ENCODE measurements at places on chromosomes 5 and 9. TPM values are rescaled to one million over a fixed set of nuclear protein-coding genes. Genes with fewer than 3 reads are reported as not detected.

GRCh38 chr5:167730121-167730520, 561.3 kb upstream of the WWC1 start:
- DNase-seq: no peak

DNA sequence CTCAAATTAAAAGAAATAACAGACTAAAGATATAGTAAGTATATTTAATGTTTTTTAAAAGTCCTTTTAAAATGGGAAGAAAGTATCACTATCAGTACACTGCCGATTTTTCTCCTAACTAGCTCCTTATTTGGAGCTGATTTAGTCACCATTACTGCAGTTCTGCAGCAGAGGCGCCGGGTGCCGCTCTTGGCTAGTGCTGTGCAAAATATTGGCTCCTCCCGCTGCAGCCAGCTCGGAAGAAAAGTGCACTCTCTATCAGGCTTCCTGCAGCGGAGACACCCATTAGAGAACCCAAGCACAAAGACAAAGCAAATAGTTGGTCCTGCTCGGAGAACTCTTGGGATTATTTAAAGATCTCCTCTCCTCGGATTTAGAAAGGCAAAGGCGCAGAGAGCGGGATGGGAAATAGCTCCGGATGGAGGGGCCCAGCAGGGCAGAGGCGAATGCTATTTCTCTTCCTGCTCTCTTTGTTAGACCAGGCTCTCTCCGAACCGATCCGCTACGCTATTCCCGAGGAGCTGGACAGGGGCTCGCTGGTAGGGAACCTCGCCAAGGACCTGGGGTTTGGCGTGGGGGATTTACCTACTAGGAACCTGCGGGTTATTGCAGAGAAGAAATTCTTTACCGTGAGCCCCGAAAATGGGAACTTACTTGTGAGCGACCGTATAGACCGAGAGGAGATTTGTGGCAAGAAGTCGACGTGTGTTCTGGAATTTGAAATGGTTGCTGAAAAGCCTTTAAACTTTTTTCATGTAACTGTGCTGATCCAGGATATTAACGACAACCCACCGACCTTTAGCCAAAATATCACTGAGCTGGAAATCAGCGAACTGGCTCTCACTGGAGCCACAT, at the start of gene PCDHGB3:
PCDHGB3 (plus strand) TSS at position 249 of the 855 bp plus-strand sequence; CDS start at position 402, 153 bp downstream.
- peak; percentile 69 for DNase-seq

GRCh38 chr9:104078596-104078995, 15.5 kb upstream of the SMC2 start:
- no peak for DNase-seq

DNA sequence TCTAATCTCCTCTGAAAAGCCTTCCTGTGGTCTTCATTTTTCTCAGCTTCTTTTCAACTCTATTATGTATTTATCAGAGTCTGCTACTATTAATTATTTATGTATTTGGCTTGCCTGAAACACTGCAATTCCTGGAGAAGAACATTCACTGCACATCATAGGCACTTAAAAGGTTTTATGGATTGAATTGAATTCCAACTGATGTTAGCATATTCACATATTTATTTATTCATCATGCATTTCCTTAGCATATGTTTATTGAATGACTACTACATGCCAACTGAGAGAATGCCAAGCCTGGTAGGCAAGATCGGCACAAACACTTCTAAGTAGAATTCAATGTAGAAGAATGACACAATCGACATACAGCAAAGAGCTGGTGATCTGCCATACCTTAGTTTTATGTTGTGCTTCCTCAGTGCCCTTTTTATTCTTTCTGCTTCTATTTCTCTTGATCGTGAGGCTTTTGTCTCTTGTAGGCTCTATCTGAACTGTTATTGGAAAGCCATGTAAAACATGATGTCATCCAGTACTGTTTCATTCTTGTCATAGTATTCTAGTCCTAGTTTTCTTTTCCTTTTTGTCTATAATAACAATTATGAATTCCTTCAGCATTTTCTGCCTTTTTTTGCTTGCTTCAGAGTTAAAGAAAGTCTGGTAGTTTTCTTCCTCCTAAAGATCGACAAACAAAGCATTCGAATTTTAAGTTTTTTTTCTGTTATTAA, 454.2 kb downstream of the TLE4 start:
- no peak for DNase-seq

DNA sequence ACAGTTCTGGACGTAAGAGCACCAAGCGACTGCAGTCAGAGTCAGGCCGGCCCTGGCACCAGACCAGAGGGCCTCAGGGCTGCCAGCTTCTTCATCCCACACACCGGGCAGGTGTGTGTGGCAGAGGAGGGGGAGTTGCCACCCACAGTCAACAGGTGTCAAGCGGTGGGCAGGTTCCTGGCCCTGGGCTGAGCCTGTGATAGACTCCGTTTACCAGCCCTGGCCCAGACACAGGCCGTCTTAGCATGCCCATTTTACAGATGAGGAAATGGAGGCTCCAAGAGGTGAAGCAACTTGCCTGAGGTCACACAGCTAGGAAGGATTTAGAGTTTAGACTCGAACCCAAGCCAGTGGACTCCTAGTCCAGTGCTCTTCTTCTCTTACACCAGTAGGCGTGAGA, 71.8 kb downstream of the HMCN2 start:
- no peak for DNase-seq

DNA sequence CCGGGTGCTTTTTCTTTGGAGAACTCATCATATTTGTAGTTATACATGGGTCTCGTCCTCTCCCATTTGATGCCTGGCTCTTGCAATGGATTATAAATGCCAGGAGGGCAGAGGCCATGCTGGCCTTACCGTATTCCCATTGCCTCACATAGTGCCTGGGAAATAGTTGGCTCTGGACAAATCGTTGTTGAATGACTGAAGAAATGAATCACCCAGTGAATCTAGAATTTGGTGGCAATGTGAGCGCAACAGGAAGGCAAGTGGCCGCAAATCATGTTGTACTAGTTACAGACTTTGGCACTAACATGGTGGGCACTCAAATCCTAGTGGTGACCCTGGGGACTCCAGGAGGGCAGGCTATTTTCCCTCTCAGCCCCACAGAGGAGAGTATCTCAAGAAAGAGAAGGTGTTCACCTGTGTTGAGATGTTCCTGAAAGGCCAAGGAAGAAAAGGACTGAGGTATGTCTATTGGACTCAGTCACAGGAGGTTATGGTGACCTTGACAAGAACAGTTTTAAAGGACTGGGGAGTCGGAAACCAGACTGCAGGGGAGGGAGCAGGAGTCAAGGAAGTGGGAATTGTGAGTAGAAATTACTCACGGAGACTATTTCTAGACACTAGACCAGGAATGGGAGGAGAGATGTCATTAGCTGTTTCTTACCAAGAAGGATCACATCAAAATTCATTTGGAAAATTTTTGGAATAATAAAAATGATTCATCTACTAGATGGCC, 61.7 kb upstream of the COL15A1 start:
- DNase-seq: no peak

GRCh38 chr5:68214482-68215207, 911 bp upstream of the PIK3R1 start:
- DNase-seq: no peak

DNA sequence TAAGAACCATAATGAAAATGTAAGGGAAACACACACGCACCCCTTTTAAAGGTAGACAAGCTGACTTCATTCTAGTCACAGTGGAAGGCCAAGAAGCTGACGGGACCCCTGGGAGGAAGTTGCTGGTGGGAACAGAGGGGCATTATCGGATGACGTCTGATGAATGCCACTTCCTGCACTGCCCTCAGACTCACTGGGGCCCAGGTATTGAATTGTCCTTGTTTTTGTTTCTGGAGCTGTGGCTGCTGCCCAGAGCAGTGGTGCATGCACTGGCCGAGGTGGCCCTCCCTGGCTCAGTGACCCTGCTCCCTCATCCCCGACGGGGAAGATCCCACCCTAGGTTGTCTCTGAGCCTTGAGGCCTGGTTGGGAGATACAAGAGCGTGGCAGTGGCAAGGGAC, 15.3 kb upstream of the RPL26L1 start:
- DNase-seq: peak; percentile 19

DNA sequence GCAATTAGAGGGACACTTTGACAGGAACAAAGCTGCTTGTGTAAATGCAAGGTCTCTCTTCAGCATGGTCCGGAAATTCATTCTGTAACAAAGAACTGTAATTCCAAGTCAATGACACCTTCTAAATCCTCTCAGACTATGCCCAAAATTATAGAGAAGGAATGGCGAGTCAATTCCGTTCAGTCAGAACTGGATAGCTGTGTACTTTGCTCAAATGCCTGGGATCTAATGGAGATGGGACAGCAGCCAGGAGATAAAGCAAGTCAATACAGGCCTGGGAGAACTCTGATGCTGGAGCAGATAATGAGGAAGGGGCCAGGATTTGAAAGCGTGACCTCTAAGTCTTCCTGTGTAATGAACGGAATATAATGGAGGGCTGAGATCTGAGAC, 96.4 kb upstream of the SPRY4 start:
- DNase-seq: no peak

- peak; percentile 68 for DNase-seq
These were observed 219.0 kb downstream of the AOPEP start for GRCh38 chr9:94945197-94946144.

- no peak for DNase-seq
These were observed 433.5 kb downstream of the KIAA0825 start for GRCh38 chr5:94184870-94185269.

DNA sequence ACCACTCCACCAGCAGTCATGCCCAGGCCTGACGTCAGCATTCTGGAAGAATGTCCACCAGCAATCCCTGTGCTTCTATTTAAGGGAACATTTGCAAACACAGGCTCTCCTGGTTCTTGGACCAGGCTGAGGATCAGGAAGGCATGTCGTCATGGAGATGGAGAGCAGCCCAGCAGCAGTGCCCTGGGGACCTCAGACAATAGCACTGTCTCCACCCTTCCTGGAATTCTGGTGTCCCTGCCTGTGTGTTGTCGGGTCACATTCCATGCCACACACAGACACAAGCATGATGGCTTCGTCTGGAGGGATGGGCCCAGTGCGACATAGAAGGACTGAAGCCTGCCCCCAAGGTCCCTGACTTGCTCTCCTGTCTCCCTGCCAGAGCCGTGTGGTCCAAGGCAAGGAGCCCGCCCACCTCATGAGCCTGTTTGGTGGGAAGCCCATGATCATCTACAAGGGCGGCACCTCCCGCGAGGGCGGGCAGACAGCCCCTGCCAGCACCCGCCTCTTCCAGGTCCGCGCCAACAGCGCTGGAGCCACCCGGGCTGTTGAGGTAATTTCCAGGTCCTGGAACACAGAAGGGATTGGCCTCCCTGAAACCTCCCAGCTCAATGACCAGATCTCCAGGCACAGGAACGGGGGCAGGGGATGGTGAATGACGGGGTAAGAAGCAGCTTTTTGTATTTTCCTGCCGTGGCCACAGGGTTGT, 43.8 kb downstream of the STOM start:
- DNase-seq: peak; percentile 89

- DNase-seq: no peak
These were observed 50.5 kb upstream of the EXOC3 start for GRCh38 chr5:392431-392988.

- no peak for DNase-seq
These were observed 777.2 kb upstream of the DMAC1 start for GRCh38 chr9:8576741-8577140.

- DNase-seq: no peak
These were observed 6.6 kb downstream of the EEIG1 start for GRCh38 chr9:127974001-127974768.

Gene ACOT12
- not detected for total RNA-seq

Gene CCNH
- total RNA-seq: 38.5 TPM

Gene CFAP90
- not detected for total RNA-seq

Gene TEX48
- not detected for total RNA-seq

Gene TNFSF8
- 1.6 TPM for total RNA-seq

Gene FOXD4L5
- total RNA-seq: 0.08 TPM

Gene TRIM7
- 36.0 TPM for total RNA-seq

Gene SLC36A3
- total RNA-seq: not detected

Measured in psoas muscle (tissue), 8 donors.